Activated naive CD4-positive, alpha-beta T cell (primary cell): ENCODE measurements at places on chromosomes 6 and 20.

DNA sequence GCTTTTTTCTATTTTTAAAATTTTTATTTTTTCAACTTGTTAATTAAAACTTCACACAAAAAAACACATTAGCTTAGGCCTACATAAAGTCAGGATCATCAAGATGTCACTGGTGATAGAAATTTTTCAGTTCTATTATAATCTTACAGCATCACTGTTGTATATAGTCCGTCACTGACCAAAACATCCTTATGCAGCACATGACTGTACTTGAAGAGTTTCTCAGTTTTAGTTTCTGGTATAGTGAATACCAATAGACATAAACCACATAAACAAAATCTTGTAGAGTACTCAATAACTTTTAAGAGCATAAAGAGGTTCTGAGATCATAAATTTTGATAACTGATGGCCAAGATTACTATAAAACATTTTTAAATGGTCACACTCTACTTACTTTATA is 71.8 kb downstream of the ASCC3 start:
- no peak for DNase-seq

- no peak for DNase-seq
These were observed 1.4 kb upstream of the BPIFB2 start for GRCh38 chr20:33005908-33006775.

- no peak for DNase-seq
These were observed 348 bp upstream of the AFDN start for GRCh38 chr6:167826230-167826895.

- DNase-seq = no peak
These were observed 19.7 kb downstream of the CGA start for GRCh38 chr6:87075168-87075567.

- DNase-seq = no peak
These were observed 154.3 kb upstream of the TENT5A start for GRCh38 chr6:81906709-81907204.

DNA sequence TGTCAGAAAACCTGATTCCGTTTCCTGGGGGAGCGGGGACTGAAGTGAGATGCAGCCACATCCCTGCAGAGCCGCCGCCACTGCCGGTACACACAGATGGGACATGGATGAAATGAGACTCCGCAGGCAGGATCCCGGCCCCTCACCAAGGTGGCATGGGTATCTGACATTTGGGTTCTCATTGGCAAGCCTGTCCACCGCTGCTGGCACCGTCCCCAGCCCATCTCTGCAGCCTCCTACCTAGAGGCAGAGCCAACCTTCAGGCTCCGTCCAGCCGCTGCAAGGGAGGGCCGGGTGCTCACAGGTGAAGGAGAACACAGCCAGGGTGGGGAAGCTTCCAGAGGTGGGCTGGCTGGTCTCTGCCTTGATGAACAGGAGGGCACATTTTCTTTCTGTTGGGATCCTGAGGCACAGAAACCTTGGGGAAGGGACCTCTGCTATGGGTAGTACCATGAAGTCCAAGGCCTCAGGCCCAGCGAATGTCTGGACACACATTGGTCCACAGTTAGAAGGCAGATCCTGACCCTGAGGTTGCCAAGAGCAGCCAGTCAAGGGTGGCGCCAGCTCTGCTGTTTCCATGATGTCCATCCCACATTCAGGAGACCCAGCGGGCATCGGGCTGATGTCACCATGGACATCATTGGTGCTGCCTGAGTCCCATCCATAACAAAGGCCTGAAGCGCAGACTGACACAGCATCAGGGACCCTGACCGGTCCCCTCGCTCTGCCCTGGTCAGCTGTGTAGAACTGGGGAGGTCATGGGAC is 177.4 kb downstream of the TAF4 start:
- no peak for DNase-seq

GRCh38 chr6:152531659-152532058 is 105.5 kb downstream of the SYNE1 start:
- no peak for DNase-seq

DNA sequence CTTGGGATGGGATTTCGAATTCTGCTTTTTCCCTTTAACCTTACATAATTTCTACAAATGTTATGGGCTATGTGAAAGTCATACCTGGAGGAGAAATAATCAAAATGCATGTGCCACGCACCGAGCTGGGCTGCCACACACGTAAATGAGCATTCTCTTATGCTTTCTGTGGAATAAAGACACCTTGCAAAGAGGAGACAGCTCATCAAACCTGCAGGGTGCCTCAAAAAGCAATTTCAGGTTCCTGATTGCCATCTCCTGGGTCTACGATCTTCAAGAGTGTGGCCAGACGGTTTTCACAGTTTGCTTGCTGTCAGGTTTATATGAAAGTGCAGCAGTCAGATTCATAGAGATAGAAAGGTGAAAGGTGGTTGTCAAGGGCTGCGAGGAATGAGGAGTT is 36.6 kb downstream of the DUSP22 start:
- DNase-seq = no peak

DNA sequence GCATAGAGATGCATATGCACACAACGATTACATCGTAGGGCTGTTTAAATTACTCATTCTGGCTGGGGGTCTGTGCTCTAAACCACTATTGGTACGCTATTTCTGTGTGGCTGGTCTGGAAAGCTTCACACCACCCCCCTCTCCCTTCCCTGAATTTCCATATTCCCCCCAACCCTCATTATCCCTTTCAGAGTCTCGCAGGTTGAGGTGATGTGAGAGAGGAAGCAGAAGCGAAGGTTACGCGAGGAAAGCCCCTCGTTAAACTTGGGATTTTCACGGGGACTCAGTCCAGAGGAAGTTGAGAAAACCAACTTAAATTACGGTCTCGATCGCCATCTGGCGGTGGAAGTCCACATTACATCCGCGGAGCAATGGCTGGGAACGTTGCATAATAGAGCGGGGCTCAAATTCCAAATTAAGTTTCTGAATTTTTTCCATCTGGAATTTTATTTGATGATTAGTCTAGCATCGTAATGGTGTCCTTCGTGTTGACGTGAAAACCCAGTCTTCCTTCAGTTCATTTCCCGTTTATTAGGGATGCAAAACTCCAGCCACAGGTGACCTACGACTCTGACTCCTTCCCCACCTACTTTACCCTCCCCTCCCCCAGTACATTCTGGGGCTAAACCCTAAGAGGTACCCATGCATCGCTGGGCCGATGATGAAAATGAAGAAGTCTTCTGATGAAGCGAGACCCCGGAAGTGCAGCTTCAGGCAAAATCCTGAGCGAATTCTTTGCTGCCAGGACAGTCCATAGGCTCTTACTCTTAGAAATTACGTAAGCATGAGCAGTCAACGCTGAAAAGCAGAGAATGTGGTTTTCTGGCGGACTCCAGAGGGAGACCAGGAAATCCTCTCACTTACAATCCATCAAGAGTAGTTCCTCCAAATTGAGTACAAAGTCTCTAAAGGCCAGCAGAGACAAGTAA is 19.7 kb downstream of the HLA-DOB start:
- peak; percentile 68 for DNase-seq

DNA sequence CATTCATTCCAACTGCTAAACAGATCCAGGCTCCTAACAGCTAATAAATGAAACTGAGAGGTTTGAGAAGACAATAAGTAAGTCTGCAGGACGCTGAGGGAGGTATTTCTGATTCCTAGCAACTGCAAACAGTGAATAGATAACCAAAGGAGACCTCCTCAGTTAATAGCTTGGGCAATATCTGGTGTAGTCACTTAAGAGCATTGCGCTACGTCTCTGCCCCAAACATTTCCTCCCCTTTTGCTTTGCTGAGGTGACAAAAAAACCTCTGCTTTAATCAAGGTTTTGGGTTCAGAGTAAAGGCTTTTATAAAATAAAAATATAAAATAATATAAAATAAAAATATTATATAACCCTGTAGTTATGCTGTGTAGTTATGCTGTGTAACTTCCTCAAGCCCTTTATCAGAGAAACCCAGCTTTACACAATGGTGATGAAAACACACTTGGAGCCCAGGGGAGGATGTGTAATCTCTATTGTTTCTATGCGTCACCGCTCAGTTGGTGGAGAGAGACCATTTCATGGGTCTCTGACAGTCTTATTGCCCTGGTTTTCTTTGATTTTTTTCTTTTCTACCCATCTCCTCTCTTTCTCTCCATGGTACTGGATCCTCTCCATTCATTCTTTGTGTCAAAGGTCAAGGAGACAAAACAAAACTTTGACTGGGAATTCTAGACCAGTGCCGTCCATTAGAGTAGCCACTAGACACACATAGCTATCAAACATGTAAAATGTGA is 18.9 kb upstream of the CALHM5 start:
- no peak for DNase-seq

GRCh38 chr20:4014031-4014474 is 1.3 kb downstream of the RNF24 start:
- DNase-seq = no peak

DNA sequence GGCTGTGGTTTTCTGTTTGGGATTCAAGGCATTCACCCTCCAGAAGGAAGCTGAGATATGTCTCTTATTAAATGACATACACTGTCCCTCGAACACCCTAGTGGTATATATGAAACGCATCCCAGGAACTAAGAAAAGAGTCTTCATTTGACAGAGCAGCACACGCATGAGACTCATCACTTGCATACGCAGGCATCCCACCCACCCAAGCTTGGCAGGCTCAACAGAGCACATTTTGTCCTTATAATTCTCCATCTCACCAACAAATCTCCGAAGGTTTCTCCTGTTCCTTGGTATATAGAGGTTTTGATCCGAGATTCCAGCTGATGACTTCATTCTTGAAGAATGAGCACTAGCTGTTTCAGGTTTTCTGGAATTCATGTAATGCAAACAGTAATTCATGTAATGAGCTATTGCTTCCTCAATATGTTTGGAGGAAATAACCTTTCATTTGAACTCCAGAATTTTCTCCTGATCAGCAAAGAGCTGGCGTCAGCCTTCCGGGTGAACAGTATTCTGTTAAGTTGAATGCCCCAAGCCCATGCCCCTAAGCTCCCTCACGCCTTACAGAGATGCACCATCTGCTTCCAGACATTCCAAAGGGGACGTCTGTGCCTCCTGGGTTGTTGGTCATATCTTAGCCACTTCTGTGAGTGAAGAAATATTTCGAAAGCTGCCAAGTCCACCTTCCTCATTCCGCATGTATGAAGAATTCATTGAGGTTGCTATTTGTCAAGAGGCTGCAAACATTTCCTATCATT is 66.0 kb upstream of the CDH4 start:
- DNase-seq = no peak

DNA sequence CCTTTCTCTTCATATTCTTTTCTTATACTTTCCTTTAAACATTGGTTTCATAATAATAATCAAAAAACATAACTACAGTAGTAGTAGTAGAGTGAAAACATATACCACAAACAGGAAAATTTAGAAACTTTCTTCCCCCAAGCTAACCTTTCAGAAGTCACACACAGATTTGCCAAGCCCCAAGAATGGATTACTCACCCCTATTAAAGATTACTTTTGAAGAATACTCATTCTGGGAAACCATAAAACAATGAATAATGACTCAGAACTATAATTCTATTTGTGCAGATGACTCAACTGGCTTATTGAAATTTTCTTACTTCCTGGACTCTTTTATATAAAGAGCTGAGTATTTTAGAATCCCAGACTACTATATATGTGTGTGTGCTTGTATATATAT is 119.4 kb upstream of the GJE1 start:
- DNase-seq = no peak

DNA sequence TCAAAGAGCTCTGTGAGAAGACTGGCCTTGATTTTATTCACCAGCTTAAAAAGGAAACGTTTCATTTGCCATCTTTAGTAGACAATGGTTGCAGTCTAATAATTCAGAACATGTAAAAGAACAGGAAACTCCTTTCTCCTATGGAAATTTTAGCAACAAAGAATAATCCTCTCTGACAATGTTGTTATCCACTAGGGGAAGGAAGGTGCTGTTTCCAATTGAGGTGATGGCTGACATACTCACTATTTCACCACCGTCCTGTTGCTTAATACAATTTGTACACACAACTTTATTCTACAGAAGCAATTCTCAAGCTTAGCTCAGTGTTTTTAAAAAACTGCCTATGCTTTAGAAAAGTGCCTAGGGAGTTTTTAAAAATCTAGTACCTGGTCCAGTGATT is 192.7 kb downstream of the ARHGAP18 start:
- no peak for DNase-seq

DNA sequence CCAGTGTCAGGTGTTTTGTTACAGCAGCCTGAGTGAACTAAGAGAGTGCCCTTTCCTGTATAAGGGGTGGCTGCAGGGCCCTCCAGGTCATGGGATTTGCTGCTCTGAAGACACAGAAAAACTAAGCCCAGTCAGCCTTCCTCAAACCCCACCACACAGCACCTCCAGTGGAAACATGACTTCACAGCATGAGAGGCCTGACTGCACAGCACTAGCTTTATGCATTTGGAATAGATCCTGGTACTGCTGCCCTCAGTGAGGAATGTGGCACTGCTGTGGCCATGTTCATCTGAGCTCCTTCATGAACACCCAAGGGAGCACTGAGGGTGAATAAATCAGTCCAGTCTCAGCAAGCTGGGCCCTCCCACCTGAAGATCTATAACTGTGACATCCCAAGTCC is 296.1 kb upstream of the FOXQ1 start:
- no peak for DNase-seq

- no peak for DNase-seq
These were observed 16.3 kb downstream of the NTSR1 start for GRCh38 chr20:62724692-62725595.

DNA sequence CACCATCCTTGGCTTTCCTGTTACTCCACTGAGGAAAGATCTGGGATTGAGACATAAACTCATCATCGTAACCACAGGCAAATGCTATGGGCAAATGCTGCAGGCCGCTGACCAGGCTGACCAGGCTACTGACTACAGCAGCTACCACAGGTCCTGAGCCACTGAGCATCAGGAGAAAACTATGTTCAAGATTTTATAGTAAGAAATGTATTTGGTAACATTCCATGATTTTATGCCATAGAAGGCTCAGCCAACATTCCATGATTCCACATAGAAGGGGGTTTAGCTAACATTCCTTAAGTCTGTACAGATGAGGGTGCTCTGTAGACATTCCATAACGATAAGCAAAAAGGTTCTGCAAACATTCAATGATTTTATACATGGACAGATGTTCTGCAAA is 16.1 kb upstream of the B4GALT5 start:
- DNase-seq = no peak

DNA sequence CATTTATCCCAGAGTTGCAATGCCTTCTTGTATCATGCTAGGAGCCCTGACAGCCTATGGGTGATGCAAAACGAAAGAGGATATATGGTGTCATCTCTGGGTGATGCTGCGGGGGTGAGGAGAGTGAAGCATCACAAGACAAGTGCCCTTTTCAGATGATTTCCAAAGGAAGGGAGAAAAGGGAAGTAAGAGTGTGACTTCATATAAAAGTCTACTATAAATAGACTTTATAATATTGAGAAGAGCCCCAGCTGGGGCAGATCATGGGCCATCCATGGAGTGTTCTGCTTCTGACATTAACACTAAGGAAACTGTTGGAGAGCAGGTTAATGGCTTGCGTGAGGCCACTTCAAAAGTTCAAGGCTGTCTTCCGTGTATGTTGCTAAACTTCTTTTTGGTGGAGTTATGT is 4.4 kb downstream of the CD83 start:
- no peak for DNase-seq

- DNase-seq = no peak
These were observed 179.9 kb upstream of the DTNBP1 start for GRCh38 chr6:15842727-15843117.
